Left kidney (tissue), 8 donors: ENCODE measurements at places on chromosomes 6 and 20. TPM values are rescaled to one million over a fixed set of nuclear protein-coding genes. Genes with fewer than 3 reads are reported as not detected.
A peak's percentile ranks its signal among the peaks of the same experiment; 100 is the strongest.

GRCh38 chr20:11740975-11741374 is 176.7 kb upstream of the BTBD3 start:
- DNase-seq: no peak

DNA sequence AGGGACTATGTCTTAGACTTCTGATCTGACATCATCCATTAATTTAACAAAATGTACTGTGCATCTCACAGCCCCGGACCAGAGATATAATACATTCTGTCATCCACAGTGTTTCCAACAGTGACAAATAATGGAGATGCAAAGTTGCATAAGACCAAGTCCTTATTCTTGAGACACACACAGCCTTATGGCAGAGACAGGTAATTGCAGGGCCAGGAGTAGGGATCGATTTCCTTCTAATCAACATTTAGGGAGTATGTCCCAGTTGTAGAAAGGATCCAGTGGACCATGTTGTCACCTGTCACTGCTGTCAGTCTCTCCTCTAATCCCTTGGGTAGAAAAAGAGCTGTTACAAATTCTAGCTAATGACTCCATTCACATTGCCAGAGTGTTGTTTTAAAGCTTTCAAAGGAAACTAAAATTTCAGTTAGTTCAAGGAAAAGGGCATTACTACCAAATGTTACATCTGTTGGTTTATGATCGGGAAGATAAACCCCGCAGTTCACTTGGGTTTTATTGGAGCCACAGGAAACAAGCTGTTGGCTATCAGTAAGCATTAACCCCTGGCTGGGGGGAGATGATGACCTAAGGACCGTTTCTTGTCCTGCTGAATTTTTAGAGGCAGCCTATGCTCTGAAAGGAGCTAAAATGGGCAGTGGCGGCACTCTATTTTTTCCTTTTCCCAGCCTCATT is 111.4 kb upstream of the ATXN1 start:
- DNase-seq: no peak

DNA sequence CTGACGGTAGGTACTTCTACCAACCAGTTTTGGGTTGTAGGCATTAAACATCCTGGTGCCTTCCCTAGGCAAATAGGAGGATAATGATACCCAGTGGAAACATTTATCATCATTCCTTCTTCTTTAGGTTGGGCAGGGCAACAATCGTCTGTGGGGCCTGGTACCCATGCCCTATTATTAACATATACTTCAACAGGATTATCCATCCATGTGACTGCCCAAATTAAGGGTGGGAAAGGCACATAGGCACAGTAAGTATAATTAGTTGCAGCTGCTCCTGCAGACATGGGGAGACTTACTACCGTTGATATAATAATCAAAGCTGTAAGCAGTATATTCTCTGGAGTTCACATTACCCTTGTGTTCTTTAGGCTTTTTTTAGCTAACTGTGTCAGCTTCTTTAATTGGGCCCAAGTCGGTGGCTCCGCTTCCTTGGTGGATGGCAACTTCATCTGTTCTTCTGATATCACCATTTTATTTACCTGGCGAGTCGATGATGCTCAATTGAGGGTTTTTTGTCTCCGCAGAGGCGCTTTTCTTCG is 16.8 kb downstream of the RPL7L1 start:
- no peak for DNase-seq

DNA sequence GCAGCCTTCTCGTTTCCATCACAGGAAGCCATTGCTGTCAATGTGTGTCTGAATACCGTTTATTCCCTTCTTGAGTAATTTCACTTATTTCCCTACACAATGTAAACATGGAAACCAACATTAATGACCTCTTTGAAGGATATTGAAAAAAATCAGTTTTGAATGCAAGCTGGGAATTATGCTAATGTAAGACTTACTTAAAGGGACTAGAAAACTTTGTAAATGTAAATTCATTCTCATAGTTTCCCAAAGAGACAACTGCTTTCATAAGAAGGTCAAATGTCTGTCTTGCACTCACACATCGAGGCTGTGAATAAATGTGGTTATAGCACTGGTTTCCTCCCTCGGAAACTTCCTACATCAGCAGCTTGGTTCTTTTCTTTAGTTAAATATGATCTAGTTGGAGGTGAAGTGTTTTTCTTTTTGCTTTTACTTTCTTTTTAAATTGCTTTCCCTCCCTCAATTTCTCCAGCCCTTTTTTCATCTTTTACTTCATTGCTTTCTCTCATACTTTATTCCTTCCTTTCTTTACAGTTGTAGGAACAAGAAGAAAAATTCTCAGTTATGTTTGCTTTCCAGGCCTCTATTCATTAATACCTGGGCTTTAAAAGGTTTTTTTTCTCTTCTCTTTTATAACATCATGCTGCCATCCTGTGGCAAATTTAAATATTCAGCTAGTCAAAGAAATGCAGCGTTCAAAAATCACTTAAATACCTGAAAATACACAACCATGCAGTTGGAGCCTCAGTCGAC is 108.3 kb downstream of the TNFAIP3 start:
- no peak for DNase-seq

- DNase-seq: peak; percentile 96
Measured at GRCh38 chr6:27893836-27894807, 18.1 kb downstream of the OR2B2 start.

- DNase-seq: no peak
Measured at GRCh38 chr6:127924031-127924430, 23.2 kb upstream of the THEMIS start.

DNA sequence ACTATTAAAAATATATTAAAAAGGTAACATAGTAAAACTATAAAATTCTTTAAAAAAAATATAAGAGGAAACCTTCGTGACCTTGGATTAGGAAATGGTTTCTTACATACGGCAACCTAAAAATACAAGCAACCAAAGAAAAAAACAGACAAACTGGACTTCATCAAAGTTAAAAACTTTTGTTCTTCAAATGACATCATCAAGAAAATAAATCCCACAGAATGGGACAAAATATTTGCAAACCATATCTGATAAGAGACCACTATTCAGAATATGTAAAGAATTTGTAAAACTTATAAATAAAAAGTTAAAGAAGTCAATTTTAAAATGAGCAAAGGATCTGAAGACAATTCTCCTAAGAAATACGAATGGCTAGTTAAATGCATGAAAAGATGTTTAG is 110.0 kb downstream of the ATG5 start:
- DNase-seq: no peak

DNA sequence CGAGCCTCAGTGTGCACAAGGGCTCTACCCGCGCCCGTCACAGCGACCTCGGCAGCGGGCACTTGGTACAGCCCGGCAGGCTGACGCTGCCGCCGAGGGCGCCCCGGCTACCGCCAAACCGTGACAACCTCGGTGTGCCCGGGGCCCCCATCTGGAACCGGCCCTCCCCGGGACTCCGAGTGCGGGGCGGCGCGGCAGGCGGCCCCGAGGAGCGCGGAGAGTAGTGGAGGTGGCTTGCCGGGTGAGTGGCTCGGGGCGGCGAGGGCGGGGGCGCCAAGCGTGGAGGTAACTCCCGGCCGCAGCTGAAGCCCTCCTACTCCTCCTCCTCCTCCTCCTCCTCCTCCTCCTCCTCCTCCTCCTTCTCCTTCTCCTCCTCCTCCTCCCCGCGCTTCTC is at the start of gene ISM1:
ISM1 (plus strand) TSS at position 371 of the 394 bp plus-strand sequence. CDS start 503 bp downstream, outside the sequence.
- DNase-seq: no peak

DNA sequence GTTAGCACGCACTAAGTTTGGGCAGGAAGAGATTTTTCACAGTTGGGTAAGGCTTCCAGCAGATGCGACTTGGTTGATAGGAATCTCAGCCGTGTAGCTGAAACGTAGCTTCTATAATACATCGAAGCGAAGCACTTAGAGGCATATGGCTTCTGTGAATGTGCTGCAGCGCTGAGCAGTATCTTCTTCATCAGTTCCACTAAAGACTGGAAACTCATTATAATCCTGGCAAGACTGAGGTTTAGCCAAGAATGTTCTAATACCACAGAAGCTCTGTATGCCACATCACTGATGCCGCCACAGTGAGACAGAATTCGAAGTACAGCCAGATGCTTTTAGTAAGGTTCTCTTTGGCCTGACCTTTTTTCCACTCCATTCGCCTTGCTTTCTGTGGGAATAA is 680.2 kb upstream of the AGPAT4 start:
- DNase-seq: no peak

- no peak for DNase-seq
Measured at GRCh38 chr6:141685416-141685815, 447.3 kb upstream of the GJE1 start.

GRCh38 chr6:39347906-39348585 is 25.5 kb upstream of the KCNK16 start:
- DNase-seq: peak; percentile 64

GRCh38 chr20:57388953-57389694 is 2.1 kb upstream of the RBM38 start:
- DNase-seq: peak; percentile 75

GRCh38 chr6:69926745-69927144 is 60.4 kb downstream of the COL19A1 start:
- no peak for DNase-seq

DNA sequence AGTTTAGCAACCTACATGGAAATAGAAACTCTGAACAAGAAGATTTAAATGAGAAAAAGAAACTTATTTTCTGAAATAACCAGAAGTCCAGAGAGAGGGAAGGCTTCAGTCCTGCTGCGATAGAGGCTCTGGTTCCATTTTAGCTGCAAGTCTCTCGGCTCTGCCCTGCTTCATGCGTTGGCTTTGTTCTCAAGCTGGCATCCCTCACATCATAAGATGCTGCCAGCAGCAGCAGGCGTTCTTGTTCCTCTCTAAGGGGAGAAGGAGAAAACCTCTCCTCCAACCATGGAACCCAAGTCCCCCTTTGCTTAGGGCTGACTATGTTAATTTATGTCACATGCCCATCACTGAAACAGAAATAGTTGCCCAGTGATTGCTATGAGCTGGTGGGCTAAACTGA is 46.4 kb upstream of the PMEPA1 start:
- DNase-seq: no peak

- peak; percentile 73 for DNase-seq
Measured at GRCh38 chr6:26304797-26305640, 60.0 kb upstream of the BTN3A2 start.

- no peak for DNase-seq
Measured at GRCh38 chr6:134282816-134283215, 35.1 kb downstream of the SGK1 start.

DNA sequence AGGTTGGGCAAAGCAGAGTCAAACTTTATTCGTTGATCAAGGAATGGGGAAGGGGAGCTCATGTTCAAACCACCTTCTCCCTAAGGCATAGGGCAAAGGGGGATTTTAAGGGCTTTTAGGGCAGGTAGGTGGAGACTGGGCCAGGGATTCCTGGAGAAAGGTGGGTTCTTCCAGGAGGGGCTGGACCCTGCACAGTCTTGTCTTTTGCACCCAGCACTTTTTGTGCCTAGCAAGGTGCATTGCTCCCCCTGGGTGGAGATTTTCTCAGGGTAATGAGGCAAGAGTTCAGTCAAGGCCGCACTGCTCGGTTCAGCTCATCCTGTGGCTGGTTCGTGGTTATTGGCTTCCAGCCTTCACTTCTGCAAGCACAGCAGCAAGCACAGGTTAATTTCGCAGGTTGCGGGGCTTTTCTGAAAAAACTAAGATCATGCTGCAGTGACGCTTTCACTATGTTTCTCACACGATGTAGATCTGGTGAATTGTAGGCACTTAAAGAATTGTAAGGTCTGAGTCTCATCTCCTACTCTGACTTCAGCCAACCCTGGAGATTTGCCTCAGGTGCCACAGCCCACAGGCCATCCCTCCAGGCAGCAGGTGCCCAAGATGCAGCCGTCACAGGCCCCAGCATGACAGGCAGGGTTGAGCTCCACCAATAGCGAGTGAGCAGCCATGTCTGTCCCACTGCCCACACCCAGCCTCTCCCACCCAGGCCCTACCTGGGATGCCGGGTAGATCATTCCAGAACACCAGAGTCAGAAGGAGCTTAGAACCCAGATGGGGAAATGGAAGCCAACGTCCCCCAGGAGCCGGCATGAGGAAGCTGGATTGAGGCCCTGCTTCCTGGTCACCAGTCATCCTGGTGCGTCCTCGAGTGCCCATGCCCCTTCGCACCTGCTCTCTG is 37.1 kb downstream of the SUN5 start:
- no peak for DNase-seq

DNA sequence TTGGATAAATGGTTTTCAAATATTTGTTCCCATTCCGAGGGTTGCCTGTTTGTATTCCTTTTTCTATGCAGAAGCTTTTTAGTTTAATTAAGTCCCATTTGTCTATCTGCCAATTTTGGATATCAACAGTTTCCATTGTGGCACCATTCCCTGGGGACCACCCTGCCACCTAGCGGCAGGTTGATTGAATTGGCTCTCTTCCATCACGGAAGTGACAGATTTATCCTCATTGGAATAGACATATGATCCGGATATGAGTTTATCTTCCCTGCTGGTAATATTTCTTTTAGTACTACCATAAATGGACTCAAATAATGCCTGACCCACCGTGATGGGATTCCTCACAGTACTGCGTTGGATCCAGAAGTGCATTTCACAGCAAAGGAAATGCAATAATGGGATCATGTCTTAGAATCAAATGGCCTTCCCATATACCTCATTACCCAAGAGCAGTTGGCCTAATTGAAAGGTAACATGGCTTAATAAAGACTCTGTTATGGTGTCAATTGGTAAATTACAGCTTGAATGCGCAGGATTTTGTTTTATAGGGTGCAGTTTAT is 327.0 kb downstream of the BMP2 start:
- peak; percentile 43 for DNase-seq

DNA sequence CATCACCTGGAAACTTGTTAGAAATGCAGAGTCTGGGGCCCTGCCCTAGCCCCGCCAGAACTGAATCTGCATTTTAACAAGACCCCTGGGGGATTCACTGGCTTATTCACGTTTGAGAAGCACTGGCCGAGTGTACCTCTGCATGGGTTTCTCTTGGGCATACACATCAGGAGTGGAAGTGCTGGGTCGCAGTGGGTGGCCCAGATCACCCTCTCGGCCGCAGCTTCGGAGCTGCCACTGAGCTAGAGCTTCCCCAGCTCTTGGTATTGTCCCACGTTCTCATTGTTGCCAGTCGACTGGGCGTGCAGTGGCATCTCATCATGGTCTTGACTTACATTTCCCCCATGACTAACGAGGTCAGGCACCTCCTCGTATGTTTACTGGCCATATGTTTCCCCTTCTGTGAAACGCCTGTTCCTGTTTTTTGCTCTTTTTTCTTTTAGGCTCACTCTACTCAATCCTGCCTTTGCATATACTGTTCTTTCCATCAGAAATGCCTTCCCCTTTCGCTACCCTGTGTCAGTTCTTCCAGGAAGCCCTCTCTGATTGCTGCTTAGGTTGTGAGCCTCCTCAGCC is 3.0 kb upstream of the DLGAP4 start:
- no peak for DNase-seq

- no peak for DNase-seq
Measured at GRCh38 chr6:6256886-6257285, 63.6 kb downstream of the F13A1 start.

GRCh38 chr6:104404377-104404776 is 455.3 kb downstream of the HACE1 start:
- no peak for DNase-seq

TDP2 gene
- 68.8 TPM for polyA plus RNA-seq

SNRPB gene
- 125 TPM for polyA plus RNA-seq

CCN5 gene
- polyA plus RNA-seq: 0.28 TPM

TCP1 gene
- polyA plus RNA-seq: 298 TPM

BMP2 gene
- polyA plus RNA-seq: 19.4 TPM

SGK2 gene
- 73.0 TPM for polyA plus RNA-seq

CGA gene
- polyA plus RNA-seq: 0.38 TPM

RAET1G gene
- polyA plus RNA-seq: 1.4 TPM

PRL gene
- polyA plus RNA-seq: 0.10 TPM

ULBP2 gene
- polyA plus RNA-seq: 0.88 TPM

SPATS1 gene
- not detected for polyA plus RNA-seq

THBD gene
- 4.2 TPM for polyA plus RNA-seq

DEFB132 gene
- 0.07 TPM for polyA plus RNA-seq
